ENCODE measurements at places on chromosomes 5 and 9.

DNA sequence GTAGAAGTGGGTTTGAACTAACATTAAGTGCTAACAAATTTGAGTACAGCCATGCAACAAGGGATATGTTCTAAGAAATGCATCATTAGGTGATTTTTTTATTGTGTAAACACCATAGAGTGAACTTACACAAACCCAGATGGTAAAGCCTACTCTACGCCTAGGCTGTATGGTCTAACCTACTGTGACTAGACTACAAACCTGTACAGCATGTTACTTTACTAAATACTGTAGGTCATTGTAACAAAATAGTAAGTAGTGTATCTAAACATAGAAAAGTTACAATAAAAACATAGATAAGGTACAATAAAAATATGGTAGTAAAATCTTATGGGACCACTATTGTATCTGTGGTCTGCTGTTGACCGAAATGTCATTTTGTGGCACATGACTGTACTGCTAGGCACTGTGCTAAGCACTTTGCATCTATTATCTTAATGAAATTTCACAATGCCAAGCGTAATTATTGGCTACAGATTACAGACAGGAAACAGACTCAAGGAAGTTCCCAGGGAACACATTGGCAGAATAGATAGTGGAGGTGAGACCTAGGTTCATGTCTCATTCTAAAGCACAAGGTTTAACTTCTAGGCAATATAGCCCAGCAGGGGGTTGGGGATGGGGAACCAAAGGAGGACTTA is 62.7 kb downstream of the ATP10B start:
- no peak for DNase-seq

GRCh38 chr9:95516734-95517558 is at the start of gene PTCH1:
PTCH1 (minus strand) TSS chr9:95516971.
- DNase-seq: no peak

DNA sequence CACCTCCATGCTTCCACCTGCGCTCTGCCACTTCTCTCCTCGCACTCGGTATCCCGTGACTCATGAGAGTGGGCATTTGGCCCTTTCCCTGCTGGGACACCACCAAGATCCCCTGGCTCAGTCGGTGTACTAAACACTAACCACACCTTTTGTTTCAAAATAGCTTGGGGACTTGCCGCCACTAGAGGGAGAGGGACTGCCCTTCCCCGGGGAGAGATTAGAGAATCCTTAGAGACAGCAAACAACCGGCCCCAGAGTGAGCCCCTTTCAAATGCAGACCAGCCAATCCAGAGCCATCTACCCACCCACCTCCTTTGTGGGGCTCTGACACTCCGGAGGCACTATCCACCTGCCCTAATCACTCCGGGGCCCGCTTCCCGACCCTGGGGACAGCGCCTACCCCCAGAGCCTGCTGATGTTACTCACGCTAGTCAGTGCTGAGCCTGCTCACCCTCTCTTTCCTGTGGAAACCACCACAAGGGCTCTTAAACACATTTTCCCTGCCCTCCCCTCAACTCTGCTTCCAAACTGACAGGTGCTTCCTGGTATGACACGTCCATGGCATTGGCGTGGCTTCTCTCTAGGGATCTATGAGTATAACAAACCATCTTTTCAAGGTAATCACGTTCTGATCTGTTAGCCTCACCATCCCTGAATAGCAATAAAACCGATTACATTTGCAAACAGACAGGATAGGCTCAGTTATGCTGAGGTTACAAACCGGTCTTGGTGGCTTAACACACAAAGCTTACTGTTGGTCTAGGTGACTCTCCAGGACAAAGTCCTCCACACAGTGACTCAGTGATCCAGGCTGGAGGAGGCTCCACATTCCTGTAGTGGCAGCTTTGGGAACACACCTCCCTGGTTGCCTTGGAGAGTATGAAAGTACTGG is 180.1 kb upstream of the MVB12B start:
- no peak for DNase-seq

DNA sequence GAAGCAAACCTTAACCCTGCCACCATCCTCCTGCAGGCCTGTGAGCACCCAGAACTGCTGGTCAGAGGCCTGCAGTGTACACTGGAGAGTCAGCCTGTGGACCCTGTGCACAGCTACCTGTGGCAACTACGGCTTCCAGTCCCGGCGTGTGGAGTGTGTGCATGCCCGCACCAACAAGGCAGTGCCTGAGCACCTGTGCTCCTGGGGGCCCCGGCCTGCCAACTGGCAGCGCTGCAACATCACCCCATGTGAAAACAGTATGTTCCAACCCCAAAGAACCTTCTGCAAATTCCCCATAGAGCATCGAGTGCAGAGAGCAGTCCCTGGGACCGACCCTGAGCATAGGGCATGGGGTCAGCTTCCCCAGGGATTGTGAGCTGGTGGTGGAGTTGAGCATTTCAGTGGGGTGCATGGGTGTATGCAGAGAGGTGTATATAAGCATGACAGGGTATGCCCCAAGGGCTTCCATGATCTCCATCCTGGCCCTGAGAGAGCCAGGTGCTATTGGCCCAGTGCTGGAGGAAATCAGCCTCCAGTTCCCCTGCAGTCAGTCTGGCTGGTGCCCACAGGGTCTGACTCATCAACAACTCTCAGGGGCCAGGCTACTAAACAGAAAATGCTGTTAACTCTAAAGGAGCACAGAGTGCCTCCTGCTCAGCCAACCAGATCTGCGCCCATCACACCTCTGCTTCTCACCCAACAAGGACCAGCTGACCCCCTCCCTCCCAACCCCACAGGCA is 126.2 kb downstream of the SAXO1 start:
- no peak for DNase-seq

DNA sequence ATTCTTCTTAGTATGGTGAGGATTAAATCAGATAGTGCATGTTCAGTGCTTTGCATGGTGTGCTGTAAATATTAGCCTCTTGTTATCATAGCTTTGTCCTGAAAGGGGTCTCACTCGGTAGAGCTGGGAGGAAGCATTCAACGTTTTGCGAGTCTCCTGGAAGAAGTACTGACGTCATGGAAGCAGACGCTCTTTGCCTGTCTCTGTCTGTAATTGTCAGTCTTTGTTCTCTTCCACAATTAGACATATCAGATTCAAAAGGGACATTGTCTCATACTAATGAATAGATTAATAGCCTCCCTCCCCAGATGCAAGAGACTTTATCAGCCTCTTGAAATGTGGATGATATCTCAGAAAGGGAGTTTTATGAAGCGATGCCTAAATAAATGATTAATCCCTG is 91.8 kb upstream of the CXCL14 start:
- DNase-seq: no peak

- no peak for DNase-seq
These were observed 111.8 kb upstream of the LHFPL2 start for GRCh38 chr5:78760366-78760765.

DNA sequence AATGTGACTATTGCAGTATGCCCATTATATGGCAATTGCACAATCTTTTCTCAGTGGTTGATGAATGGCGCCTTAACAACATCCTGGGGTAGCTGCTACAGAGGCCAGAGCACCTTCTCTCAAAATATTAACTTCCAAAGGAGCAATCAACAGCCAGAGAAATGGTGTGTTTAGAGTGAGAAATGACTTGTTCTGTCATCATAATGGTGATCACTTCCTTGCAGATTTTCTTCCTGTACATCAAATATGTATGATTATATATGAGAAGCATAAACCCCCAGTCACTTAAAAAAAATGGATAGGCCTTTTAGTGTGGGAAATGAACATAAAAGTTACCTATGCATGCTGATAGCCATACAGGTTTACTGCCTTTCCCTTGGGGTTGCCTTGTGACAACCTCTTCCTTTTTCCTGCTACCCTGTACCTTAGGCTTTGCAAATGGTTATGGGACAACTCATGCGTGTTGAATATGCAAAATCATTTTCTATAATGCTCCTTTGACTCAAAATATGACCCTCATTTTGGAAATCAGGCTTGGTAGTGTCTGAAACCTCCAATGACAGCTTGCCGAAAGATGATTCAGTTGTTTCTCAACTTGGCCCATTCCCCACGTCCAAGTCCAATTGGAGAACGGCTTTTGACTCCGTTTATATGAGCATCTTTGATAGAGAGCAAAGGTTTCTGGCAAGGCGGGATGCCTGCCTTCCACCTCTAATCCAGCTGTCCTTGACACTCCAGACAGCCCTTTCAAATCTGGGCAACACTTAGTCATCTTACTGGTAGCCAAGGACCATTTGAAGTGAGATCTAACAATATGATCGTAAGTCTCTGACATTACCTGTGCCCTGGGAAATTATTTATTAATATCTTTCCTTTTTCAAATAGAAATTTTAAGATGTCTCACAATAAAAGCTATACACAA is 69.3 kb downstream of the SLC1A1 start:
- no peak for DNase-seq

GRCh38 chr5:110088676-110089436 is 399.1 kb downstream of the MAN2A1 start:
- DNase-seq: no peak

DNA sequence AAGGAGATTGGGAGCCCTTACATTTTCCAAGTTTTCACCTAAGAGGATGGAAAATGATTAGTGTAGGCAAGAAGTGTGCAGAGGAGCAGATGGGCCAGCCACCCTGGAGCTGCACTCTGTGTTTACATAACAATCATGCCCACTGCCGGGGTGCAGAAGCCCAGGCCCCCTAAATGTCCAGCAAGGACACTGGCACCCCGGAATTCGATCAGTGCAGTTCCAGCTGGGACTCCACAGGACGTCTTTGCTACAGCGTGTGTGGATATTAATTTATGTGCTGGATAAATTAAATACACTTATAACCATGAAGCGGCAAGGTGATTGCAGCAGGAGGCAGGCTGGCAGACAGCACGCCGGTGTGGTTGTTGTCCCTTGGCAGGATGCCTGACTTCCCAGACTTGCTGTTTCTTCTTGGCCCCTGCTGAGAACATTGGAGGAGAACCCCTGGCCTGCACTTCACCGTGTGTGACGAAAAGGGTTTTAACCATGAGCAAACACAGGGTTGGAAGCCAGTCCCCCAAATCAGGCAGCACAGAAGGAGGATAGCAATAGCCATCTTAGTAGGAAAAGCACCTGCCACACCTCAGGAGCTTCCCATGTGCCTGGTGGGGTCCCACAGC is 73.7 kb downstream of the GADD45G start:
- no peak for DNase-seq

- no peak for DNase-seq
These were observed 315.2 kb upstream of the ATP10B start for GRCh38 chr5:161167016-161167767.

GRCh38 chr9:95670122-95670521 is 153.4 kb upstream of the PTCH1 start:
- no peak for DNase-seq

GRCh38 chr9:28583832-28584231 is 1010.6 kb upstream of the C9orf72 start:
- no peak for DNase-seq

- peak; percentile 66 for DNase-seq
These were observed 43.8 kb downstream of the SLC38A9 start for GRCh38 chr5:55668356-55668755.

DNA sequence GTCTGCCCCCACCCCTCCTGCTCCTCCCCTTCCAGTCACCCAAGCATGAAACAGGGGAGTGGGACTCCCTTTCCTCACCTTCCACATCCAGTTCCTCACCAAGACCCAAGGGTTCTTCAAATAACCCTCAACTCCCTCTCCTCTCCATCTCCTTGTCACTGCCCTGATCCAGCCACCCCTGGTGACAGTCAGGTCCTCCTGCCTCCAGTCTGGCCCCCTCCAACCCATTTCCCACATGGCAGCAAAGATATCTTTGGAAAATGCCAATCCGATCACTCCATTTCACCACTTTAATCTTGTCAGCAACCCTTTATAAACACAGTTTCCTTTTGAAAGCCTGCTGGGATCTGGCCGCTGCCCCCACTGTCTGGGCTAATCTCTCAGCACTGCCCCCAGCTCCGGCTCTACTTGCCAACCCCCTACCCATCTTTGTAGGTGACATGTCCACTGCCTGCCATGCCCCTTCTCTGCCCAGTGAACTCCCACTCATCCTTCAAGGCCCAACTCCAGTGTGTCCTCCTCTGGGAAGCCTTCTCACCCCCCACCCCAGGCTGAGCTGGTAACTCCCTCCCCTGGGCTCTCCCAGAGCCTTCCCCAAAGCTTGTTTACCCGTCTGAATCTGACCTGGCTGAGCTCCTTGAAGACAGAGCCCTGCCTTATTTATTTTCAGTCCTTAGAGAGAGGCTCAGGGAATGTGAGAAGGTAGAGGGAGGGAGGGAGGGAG is 781 bp upstream of the MYOZ3 start:
- DNase-seq: no peak

DNA sequence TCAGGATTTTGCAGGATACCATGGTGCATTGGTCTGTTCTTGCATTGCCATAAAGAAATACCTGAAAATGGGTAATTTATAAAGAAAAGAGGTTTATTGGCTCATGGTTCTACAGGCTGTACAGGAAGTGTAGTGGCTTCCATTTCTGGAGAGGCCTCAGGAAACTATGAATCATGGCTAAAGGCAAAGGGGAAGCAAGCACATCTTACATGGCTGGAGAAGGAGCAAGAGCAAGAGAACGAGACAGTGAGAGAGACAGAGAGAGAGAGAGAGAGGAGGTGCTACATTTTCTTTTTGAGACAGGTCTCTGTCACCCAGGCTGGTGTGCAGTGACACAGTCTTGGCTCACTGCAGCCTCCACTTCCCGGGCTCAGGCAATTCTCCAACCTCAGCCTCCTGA is 43.9 kb downstream of the P4HA2 start:
- DNase-seq: no peak

- no peak for DNase-seq
These were observed 609.4 kb upstream of the COX7C start for GRCh38 chr5:86008293-86008692.

Measured in AG04450 (cell line).